ENCODE measurements at places on chromosomes 3 and 15.
A peak's percentile ranks its signal among the peaks of the same experiment; 100 is the strongest.

DNA sequence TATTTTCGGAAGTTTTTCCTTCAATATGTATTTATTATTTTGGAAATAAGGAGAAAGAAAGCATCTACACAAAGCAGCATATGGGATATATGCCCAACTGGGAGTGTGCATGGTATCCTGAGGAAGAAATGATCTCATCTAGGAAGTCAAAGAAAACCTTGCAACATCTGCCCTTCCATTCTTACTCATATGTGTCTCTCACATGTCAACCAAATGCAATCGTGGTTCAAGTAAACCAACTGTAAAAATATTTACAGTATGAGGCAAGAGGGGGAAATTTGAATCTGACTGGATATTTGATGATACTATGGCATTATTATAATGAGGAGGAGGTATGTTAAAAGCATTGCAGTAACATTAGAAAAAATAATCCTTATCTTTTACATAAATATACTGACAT lies 3.2 kb upstream of the SCG3 start:
- no peak for DNase-seq

DNA sequence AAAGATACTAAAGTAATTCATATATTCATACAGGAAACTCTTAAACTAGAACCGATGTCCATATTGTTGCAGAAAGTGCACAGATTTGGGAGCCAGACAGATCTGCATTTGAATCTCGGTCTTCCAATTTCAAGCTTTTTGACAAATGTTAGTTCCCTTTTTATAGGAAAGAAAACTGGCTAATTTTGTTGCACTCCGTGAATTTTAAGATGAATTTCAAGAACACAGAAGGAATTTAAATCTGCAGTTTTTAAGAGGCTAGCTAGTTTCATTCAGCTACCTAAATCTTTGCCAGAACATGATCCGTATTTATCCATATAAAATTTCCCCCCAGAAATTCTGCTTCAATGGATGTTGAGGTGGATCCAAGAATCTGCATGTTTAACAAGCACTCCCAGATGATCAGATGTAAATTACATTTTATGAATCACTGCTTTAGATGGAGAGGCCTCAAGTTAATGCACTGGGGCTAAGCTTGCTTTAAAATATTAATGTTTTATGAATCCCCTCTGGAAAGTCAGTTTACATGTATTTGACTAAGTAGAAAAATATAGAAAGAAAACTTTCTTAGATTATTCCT lies 1296.3 kb upstream of the CADM2 start:
- no peak for DNase-seq

DNA sequence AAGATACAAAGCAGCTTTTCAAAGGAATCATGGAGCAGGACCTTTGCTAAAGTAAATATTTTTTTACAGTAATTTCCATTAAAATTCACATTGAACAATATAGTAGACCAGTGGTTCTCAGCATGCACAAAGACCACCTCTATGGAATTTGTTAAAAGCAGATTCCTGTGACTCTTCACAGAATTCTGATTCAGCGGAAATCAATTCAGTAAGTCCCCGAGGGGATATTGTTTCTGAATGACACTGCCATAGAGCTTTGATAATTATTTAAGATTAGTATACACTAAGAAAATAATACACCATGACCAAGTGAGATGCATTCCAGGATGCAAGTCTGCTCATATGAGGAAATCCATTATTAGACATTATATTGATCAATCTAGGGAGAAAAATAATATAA lies 161.9 kb upstream of the TNIK start:
- DNase-seq, result no peak

DNA sequence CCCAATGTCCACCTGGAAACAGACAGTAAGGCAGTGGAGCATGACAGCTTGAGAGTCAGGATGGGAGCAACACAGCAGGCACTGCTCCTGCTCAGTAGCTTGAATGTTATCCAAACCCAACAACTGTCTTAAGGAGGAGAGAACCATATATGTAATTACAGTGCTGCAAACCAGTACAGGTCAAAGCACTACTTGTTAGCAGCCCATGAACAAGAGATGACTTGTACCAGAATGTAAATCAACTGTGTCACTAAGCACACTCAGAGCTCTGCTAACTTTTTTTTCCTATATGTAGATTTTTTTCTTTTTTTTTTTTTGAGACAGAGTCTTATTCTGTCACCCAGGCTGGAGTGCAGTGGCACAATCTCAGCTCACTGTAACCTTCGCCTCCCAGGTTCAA lies 87.1 kb downstream of the ANO10 start:
- no peak for DNase-seq

- no peak for DNase-seq
Observed at GRCh38 chr3:13140596-13140995, 67.4 kb upstream of the IQSEC1 start.

- DNase-seq, result no peak
Observed at GRCh38 chr3:124059580-124059979, 67.7 kb upstream of the ROPN1 start.

DNA sequence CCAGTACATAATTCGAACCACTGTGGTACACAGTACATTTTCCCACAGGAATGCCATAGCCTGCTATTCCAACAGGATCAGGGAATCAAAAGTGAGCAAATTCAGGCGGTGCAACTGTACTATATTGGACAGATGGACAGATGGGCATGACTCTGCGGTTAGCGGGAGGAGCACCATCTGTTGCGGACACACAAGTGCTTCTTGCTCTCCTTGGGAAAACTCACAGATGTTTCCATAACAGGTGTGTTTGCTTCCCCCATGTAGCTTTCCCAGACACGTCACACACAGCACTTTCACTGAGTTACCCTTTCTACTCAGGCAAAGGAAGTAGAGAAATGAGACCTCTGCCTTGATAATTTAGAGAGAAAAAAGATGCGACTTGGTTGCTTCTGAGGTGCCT lies 325.1 kb upstream of the THBS1 start:
- no peak for DNase-seq

DNA sequence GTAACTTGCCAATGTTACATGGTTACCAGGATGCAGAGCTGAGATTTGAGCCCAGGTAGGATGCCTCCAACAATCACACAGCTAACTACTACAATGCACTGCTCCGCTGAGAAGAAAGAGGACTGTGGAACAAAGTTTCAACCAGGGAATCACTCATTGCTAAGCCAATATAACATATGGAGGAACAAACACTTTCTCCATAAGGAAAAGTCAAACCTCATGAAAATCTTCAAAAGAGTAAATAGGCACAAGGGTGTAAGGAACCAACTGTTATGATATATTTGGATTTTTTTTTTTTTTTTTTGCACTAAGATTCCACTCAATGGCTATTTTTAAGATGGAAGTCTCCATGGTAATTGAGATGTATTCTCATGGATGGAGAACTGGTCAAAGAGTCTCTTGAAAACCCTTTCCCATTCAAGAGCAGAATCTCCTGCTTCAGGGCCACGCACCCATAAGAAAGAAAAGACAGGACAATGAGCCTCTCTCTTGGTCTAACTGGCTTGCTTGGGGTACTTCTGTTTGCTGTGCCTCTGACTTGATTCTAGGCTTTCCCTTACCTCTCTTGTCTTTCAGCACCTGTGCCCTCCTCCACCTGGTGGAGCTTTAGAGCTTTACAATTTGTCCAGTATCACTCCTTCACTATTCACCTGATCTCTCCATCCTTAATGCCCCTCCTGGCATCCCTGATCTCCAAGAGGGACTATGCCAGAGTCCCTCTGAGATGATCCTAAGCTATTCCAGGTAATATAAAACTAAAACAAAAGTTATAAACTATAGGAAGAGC lies 252.8 kb downstream of the NTRK3 start:
- DNase-seq, result peak; percentile 32

DNA sequence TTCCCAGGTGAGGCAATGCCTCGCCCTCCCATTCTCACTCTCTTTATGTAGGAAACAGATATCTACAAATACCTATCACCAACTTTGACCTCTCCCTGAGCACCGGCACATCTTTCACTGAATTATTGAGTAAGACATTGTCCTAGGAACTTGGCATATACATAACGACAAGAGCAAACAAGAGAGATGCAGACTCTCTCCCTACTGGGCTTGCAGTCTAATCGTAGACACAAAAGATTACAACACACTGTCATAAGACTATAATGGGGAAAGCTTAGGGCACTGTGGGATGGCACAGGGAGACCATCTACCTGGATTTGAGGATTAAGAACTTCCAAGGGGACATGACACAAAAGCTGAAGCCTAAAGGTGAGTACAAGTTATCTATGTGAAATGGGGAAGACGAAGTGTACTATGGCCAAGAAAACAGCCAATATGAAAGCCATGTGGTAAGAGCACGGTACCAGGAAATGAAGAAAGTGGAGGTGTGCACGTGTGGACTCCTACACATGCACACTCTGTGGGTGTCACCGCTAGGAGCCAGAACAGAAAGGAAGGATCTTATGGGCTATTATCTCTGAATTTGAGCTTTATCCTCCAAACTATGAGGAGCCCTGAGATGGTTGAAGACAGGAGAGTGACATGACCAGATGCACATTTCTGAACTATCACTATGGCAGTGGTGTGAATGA lies 218.8 kb upstream of the STRIT1 start:
- no peak for DNase-seq

GRCh38 chr3:178967177-178967532 lies 104.5 kb downstream of the ZMAT3 start:
- DNase-seq, result no peak

DNA sequence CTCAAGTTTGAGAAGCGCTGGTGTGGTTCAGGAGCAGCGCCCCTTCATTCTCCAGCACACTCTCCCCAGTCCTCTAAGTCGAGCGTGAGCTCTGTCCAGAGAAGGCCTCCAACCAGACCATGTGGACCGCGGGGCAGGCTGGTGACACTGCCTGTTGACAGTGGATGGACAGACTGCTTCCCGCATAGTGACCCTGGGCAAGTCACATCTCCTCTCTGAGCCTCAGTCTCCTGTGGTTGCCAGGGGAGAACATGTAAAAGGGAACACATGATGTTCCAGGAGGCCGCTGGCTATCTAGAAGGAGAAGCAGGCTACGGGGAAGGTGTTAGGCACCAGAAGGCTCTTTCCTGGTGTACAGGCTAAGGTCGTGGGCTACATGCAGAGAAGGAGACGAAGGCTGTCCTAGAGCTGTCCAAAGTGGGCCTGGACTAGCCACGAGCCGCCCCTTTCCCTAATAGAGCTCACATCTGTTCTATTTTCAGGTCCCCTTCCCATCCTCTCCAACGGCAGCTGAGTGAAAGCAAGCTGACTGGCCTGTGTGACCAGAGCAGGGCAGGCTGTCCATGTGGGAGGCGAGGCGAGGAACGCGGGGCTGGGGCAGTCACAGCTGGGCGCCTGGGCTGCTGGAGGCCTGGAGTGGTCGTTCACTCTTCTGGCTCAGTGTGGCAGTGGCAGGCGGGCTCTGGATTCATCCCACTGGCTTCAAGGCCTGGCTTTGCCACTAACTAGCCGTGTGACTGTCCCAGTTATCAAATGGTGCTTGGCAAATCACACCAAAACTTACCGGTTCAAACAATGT lies 11.1 kb downstream of the ISG20 start:
- no peak for DNase-seq

GRCh38 chr3:56800832-56801661 lies 702 bp downstream of the ARHGEF3 start:
- DNase-seq, result peak; percentile 28

- DNase-seq, result peak; percentile 96
Observed at GRCh38 chr3:48429960-48430707, at the start of gene PLXNB1. Gene PLXNB1, minus strand, starts transcription at chr3:48430086. Its CDS starts 5,475 bp downstream, at chr3:48424611.

DNA sequence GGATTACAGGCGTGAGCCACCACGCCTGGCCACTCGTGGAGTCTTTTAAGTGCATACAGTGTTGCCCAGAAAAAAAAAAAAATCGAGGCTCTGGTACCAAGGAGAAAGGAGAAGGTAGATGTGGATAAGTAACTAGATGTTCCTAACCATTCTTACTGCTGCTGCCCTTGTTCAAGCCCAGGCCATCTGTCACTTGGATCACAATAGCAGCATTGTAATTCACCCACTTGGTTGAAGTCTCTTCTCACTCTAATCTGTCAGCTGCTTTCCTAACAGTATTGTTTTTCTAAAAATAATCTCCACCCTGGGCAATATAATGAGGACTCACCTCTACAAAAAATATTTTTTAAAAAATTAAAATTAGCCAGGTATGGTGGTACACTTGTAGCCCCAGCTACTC lies 58.0 kb upstream of the CRTC3 start:
- no peak for DNase-seq

- no peak for DNase-seq
Observed at GRCh38 chr3:141763088-141763750, at the start of gene GRK7. Gene GRK7, plus strand, starts transcription at chr3:141763408. Its CDS starts 14,877 bp downstream, at chr3:141778285.

DNA sequence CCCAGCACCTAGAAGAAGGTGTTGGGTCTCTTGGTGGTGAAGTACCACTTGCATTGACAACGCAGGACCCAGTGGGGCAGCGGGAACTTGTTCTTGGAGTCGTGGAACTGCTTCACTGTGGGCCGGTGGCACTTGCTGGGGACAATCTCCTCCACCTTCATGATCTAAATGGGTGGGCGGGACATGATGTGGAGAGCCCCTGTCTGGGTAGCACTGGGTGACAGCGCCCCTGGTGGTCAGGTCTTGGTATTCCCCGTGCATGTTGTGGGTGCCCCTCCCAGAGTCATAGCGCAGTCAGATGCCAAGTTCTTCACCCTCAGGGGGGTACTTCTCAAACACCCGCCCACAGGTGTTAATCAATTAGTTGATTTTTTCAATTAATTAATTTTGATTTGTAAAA lies 60.2 kb downstream of the AGBL1 start:
- peak; percentile 46 for DNase-seq

DNA sequence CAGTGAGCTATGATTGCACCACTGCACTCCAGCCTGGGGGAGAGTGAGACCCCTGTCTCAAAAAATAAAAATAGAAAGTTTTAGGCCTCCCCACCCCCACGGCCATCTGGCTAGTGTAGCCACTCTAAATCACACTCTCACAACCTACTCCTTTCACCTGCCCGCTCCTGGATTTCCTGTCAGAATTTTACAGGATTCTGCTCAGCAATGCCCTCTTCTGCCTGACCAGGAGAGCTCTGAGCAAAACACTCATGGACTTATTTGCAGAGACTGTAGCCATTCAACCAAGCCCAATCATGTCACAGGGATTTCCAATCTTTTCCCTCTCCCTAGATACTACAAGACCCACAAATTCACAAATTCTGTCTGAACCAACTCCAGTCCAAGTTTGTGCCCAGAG lies 242.6 kb upstream of the TPRG1 start:
- DNase-seq, result peak; percentile 52

DNA sequence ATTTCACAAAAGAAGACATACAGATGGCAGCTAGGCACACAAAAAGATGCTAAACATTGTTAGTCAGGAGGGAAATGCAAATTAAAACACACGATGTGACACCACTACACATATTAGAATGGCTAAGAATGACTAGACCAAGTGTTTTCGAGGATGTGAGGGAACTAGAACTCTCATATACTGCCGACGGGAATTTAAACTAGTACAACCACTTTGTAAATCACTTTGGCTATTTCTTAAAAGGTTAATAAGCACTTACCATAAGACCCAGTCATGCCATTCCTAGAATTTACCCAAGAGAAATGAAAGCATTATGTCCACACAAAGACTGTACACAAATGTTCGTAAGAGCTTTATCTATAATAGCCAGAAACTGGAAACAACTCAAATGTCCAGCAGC lies 5.6 kb downstream of the CEP70 start:
- DNase-seq, result no peak

- DNase-seq, result no peak
Observed at GRCh38 chr15:64209680-64210334, 47.0 kb upstream of the PPIB start.

All from H7 (cell line).